ENCODE measurements at places on chromosomes 16 and 17. TPM values are rescaled to one million over a fixed set of nuclear protein-coding genes. Genes with fewer than 3 reads are reported as not detected.

Gene MRPL45
- 48.9 TPM for polyA plus RNA-seq

Gene CD300E
- 0.04 TPM for polyA plus RNA-seq

Gene ASGR2
- 0.81 TPM for polyA plus RNA-seq

Gene PRSS8
- 358 TPM for polyA plus RNA-seq

Gene PRM3
- polyA plus RNA-seq: not detected

Gene ZMYND15
- 13.5 TPM for polyA plus RNA-seq

Gene TMC8
- polyA plus RNA-seq: 5.7 TPM

Gene SKAP1
- polyA plus RNA-seq: 2.0 TPM

Gene MILR1
- 3.8 TPM for polyA plus RNA-seq

Gene GAS7
- 14.9 TPM for polyA plus RNA-seq

Gene KRTAP3-1
- not detected for polyA plus RNA-seq

Gene NAGS
- polyA plus RNA-seq: 54.9 TPM

Gene HIGD1B
- polyA plus RNA-seq: 1.5 TPM

Gene SLC16A6
- polyA plus RNA-seq: not detected

Gene MAP2K6
- polyA plus RNA-seq: 20.4 TPM

Gene IL4R
- polyA plus RNA-seq: 28.6 TPM

Gene CTRB1
- polyA plus RNA-seq: 7.0 TPM

Gene SLC2A4
- 0.31 TPM for polyA plus RNA-seq

Gene MYH1
- 0.27 TPM for polyA plus RNA-seq

Gene ATP1B2
- not detected for polyA plus RNA-seq

Gene FOXO3B
- polyA plus RNA-seq: not detected

Gene KRT9
- not detected for polyA plus RNA-seq

Gene EFNB3
- 1.1 TPM for polyA plus RNA-seq

Gene PPY
- polyA plus RNA-seq: not detected

Gene TEKT5
- not detected for polyA plus RNA-seq

Gene DOC2B
- polyA plus RNA-seq: 12.7 TPM

Gene TBC1D3E
- 10.3 TPM for polyA plus RNA-seq

Gene TMIGD1
- 134 TPM for polyA plus RNA-seq

Gene EVPL
- 66.4 TPM for polyA plus RNA-seq

Gene MYH2
- not detected for polyA plus RNA-seq

Gene OR1A1
- polyA plus RNA-seq: not detected

Gene CA4
- not detected for polyA plus RNA-seq

Gene CAVIN1
- polyA plus RNA-seq: 81.0 TPM

Gene MOSMO
- polyA plus RNA-seq: 5.6 TPM

Gene ETV4
- polyA plus RNA-seq: 2.2 TPM

Gene NPIPA2
- polyA plus RNA-seq: not detected

Gene HCRT
- not detected for polyA plus RNA-seq

Gene CYGB
- 35.4 TPM for polyA plus RNA-seq

Gene KRTAP9-8
- polyA plus RNA-seq: not detected

Gene RHBDL1
- 5.8 TPM for polyA plus RNA-seq

Data from small intestine (tissue), 16 donors.